Stimulated activated CD4-positive, alpha-beta T cell treated with anti-CD3 and anti-CD28 coated beads, Interleukin-12 subunit alpha, Interleukin-12 subunit beta, amount 100 ng/mL, for 4 hours (primary cell): ENCODE measurements at places on chromosomes 12 and 14.

DNA sequence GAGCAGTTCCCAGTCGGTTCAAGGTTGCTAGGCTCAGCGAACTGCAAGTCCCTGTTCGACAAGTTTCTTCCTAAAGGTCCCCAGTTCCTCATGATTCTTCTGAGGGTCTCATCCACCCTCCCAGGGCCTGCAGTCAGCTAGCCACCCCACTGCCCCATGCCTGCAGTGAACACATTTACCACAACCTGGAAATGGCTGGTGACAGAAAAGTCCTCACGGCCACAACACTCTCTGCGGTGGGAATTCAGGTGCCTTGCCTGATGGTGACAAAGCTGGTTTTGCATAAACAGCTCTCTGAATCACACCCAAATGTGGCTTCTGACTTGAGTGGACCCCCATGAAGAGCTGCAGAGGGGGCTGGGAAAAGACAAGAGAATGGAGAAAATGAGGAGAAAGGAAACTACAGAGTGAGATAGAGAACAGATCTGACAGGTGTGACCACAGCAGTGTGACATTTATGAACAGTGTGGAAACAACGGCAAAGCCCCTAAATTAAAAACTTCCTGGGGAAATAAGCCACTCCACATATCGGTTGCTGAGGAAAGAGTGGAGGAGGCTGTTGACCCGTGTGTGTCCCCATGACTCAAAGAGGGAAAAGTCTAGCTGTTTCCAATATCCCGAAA, 1.3 kb upstream of the CD27 start:
- DNase-seq: no peak

GRCh38 chr12:58670623-58671022, 249.7 kb downstream of the LRIG3 start:
- DNase-seq: no peak

- no peak for DNase-seq
Observed at GRCh38 chr14:51219473-51220448, 20.3 kb upstream of the TMX1 start.

DNA sequence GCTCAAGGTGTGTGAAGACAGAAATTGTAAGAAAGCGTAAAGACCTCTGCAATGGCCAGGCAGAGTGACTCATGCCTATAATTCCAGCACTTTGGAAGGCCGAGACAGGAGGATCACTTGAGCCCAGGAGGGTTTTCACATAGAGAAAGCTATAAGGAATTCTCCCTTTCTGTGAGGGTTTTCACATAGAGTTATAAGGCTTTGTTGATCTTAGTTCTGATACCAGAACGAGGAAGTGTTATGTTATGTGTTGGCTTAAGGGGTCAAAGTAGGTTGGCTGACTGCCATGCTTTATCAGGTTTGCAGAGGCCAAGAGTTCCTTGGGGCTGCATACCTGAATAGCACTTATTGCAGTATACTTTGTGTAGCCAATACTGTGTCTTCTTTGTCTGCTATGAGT, 139.1 kb downstream of the ERC1 start:
- DNase-seq: no peak

DNA sequence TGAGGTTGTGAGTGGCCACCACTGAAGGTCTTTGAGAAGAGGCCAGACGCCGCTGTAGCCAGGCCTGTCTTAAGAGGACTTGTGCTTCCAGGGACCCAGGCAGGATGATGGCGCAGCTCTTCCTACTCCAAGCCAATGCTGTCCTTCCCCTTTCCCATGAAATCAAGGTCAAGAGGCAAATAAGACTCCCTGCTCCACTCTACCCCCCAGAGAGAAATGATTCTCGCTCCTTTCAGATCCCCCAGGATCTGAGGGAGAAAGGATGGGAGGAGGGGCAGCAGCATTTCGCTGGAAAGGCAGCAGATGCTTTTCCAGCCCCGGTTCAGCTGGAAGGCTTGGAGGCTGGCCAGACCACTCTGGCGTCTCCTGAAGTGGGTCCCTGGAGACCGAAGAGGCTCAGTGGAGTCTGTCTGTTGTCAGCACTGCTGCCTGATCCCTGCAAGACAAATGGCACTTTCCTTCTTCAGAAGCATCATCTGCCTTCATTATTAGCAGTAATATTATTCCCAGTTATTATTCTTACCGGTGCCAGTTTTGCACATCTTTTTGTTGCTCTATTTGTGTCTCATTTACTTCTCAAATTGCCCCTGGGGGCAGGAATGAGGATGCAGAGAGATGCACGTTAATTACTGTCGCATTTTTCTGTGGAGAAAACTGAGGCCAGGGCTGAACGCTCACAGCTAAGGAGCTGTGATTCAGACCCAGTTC, 51.4 kb downstream of the C14orf132 start:
- no peak for DNase-seq

- no peak for DNase-seq
Observed at GRCh38 chr12:103799857-103800771, 40.9 kb downstream of the NT5DC3 start.

DNA sequence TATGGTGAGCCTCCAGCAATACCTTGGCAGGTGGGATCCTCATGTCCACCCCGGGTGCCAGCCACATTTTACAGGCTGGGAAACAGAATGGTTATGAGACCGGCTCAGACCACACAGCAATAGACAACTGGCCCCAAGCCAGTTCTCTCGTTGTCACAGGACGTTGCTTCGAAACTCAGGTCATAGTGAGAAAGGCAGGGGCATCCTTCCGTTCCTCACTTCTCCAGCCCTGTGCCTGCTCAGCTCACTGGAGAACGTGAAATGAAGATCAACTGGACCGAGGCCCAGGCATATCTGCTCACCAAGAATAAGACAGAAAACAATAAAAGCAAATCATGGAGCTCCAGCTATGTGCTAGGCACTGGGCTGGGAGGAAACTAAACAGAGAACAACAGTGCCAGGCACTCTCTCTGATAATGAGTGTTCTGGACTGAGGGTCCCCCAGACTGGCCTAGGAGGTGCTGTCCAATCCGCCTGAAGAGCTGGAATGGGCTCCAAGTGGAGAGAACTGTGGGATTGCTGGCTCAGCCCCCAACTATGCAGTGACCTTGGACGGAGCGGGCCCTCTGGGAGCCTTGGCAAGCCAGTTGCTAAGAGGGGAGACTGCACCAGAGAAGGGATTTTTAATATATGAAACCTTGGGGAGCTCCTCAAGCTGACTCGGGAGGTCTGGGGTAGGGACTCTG, 18.8 kb upstream of the FAIM2 start:
- DNase-seq: no peak
